ENCODE measurements at places on chromosomes 12 and 14.
A peak's percentile ranks its signal among the peaks of the same experiment; 100 is the strongest.

DNA sequence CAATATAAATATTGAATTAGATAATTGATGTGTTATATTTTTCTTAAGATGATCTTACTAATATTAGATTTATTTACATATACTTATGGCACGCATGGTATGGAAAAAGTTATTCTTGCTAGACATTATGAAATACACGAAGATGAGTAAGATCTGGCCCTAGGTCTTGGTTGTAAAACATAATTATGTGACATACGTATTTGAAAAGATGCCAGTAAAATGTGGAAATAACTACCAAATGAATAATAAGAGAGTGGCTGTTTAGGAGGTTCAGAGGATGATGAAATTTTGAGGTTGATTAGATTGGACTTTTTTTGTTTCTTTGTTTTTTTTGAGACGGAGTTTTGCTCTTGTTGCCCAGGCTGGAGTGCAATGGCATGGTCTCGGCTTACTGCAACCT lies 41.3 kb downstream of the FANCM start:
- DNase-seq = no peak

GRCh38 chr14:75699331-75699730 lies 38.3 kb downstream of the TTLL5 start:
- no peak for DNase-seq

DNA sequence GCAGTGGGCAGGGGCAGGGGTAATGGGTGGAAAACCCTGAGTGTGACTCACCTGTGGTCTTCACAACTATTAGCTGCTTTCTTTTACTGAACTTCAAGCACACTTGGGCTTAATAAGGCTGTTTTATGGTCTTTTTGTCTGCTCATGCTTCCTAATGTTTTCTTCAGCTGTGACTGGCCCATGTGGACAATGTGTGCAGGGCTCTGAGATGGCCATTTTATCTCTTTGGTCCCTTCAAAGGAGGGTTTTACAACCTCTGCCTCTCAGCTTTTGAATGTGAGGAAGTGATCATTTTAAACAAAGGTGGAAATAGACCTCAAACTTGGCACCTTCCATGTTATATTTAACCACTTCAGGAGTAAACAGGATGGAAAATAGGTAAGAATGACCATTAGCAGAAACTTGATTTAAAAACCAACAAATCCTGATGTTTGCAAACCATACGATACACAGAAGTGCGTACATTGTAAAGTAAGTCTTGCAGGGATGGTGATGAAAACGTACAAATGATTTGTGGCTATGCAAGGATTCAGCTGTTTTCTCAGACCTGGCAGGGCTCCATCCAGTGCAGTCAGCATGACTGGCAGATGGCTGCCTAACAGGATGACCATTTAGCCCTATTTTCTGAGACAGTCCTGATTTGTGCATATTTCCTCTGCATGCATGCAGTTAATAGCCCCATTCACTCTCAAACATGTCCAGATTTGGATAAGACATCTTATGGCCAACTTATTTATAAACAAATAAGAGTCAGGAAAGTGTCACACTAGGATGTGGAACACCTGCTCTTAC lies 103.2 kb downstream of the SLC38A4 start:
- DNase-seq = peak; percentile 20

- DNase-seq = no peak
Measured at GRCh38 chr14:77200406-77200985, 18.9 kb downstream of the TMEM63C start.

- DNase-seq = no peak
Measured at GRCh38 chr14:88044444-88044758, 39.5 kb downstream of the GPR65 start.
